ENCODE measurements at places on chromosomes 2 and 18.

- no peak for DNase-seq
Measured at GRCh38 chr2:6168485-6168884, 476.3 kb downstream of the SOX11 start.

GRCh38 chr2:15337996-15338666 lies 223.0 kb downstream of the NBAS start:
- DNase-seq: no peak

DNA sequence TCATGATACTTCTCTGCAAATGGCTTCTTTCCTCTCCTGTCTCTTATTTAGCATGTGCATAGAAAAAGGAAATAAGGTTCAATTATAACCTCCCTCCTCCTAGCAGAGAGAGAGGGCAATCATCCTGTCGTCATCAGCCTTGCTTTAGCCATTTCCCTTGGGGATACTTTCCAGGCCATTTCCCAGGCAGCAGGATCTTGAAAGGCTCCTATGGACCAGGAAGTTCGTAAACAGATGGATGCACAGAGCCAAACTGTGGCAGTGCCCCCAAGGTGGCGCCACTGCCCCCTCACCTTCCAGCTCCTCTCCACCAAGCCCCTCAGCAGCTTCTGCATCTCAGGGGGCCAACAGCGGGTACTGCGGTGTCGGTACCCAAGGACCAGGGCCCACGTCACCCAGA lies 157.4 kb downstream of the DTNA start:
- no peak for DNase-seq

DNA sequence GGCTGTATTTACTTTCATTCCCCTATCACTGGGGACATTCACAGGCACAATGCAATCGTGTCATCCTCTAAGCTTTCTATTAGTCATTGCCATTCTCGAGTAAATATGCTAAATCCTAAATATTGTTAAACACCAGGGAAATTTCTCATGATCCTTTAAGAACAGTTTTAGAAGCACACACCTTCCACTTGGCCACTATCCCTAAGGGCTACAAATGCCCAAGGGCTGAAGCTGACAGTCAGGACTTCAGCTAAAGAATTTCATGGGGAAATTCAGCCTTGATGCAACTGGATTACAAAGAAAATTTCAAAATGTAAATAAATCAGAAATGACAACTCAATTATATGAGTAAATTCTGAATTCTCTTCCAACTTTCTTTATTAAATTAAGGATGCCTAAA lies 163.1 kb upstream of the PID1 start:
- DNase-seq: no peak

DNA sequence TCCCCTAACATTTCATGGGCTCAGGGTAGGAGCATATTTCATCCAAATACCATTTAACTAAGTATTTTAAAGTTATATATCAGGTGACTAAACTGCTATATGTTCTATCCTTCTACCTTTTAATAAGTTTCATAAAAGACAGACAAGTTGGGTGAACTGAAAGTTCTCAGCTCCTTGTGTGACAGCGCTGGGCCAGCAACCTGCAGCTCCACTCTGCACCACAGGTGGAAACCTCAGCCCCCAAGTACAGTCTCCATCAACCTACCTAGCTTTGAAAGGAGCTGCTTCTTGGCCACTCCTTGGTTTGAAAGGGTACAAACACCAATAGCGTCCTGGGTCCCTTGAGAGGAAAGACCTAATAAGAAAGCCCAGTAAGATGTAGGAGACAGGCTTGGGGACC lies 177.9 kb downstream of the PDE1A start:
- DNase-seq: no peak

- no peak for DNase-seq
Measured at GRCh38 chr2:101111917-101112771, 39.0 kb downstream of the TBC1D8 start.

DNA sequence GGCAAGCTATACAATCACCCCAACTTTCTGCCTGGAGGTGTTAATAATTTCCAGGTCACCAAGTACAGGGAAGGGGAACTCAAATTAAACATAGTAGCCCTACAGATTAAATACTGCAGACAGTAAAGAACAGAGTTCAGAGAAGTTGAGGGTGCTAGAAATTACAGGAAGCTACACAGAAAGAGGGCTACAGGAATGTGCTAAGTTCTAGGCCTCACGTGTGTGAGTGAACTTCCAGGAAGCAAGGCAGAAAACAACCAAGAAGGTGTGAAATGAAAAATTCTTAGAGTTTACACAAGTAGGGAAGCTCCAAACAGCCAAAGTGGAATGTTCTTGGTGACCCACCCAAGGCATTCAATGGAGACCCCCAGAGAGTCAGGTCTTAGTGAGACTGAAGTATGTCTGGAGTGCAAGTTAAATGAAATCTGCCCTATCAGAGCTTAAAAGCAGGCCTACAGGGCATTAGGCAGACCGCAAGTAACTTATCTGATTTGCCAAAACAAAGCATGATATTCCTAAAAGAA lies 58.1 kb upstream of the RNU4ATAC start:
- no peak for DNase-seq

DNA sequence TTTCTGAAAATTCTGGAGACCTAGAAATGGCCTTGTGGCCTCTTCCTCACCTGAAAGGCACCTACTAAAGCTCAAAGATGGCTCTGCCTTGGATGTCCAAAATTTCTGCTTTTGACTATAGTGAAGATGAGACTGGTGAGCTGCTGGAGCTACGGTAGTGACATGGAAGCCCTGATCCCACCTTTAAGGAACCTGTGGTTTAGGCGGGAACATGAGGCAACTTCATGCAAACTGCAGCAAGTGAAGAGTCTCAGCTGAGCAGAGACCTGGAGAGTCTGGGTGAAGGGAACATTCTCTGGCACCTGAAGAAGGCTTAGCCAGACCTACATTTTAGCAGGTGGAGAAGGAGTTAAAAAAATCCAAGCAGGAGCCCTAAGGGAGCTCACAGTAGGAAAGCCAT lies 40.0 kb downstream of the GORASP2 start:
- DNase-seq: no peak

DNA sequence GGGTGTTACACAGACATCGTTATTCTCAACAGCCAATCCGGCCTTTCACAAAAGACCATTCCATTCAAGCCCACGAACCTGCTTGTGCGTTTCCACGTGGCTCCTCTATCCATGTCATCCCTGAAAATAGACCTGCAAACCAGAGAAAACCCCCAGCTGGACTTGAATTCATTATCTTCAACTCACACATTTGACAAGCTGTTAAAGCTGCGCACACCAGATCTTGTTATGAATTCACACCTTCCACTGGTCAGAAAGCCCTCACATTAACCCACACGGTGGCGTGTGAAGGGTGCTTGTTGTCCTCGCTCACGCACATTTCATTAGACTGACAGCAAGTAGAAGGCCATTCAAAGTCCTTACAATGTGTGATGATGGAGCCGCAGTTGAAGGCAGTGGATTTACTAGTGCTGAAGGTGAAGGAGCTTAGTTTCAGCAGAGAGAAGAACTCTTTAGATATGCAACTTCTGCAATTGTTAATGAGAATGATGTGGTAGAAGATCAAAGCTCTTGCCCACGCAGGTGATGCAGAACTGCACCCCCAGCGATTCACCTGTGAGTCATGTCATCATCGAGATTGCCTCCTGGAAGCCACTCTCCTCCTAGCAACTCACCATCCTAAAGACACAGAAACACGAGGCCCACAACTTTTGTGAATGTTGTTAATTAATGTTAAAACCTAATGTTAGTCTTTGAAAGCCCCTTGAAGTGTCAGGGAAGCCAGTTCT lies 224.8 kb upstream of the SOX11 start:
- no peak for DNase-seq
